Hair follicular keratinocyte (primary cell): ENCODE measurements at places on chromosomes 2 and 18. TPM values are rescaled to one million over a fixed set of nuclear protein-coding genes. Genes with fewer than 3 reads are reported as not detected.

Gene VAMP8
- 99.9 and 101 TPM in 2 replicates for total RNA-seq

Gene ARHGAP15
- total RNA-seq: not detected in 2 replicates

Gene VIL1
- not detected in 2 replicates for total RNA-seq

Gene GREB1
- total RNA-seq: 0.31 and 1.0 TPM in 2 replicates

Gene ZC3H15
- 66.2 and 74.8 TPM in 2 replicates for total RNA-seq

Gene ST6GAL2
- 0.08 TPM in 1 of 2 replicates, not detected in the other for total RNA-seq
